Mesothelial cell of epicardium (in vitro differentiated cells): ENCODE measurements at places on chromosomes 6 and 20.
A peak's percentile ranks its signal among the peaks of the same experiment; 100 is the strongest.

- DNase-seq: no peak
Measured at GRCh38 chr6:167426084-167426483, 101.2 kb downstream of the TTLL2 start.

DNA sequence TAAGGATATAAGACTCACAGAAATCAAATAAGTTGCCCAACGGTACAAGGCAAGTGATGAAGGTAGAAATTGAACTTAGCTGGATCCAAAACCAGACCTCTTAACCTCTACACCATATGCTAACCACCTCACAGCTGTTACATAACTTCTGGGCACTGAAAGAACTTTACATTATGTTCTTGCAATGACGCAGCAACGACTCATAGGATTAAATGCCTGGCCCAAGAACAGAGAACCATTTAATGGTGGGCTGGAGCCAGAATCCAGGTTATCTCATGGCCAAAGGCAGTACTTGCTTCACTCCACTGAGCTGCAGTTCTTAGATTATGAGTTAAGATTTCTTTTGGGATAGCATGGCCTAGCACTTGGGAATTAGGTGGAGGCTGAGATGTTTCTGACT, 4.4 kb downstream of the TRMT6 start:
- DNase-seq: no peak

DNA sequence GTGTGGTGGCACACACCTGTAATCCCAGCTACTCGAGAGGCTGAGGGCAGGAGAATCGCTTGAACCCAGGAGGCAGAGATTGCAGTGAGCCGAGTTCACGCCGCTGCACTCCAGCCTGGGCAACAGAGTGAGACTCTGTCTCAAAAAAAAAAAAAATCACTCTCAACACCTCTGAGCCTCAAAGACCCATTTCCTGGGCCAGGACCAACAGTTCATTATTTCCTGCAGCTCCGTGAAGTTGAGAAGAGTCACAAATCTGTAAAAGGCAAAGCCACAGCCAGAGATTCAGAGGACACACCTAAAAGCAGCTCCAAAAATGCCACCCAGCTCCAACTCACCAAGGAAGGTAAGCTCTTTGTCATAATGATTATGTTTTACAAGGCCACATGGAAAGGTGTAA, 15.2 kb upstream of the NOP56 start:
- no peak for DNase-seq

GRCh38 chr20:40188319-40188718, 500.7 kb downstream of the MAFB start:
- DNase-seq: no peak

DNA sequence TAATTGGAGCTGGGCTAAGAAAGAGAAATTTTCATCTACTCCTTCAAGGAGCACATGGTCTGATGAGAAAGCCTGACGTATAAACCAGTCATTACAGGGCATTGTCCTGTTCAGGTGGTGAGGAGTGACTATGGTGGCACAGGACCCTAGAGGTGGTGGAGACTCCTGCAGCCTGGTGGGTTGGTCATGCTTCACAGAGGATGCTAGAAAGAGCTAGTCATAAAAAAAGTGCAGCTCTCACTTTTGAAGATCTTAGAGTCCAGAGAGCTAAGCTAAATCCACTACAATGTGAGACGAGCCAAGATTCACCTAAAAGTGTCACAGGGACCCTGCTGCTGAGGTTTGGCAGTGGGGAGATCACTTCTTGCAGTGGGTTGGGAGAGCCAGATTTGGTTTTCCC, 9.8 kb upstream of the ZNF831 start:
- no peak for DNase-seq

DNA sequence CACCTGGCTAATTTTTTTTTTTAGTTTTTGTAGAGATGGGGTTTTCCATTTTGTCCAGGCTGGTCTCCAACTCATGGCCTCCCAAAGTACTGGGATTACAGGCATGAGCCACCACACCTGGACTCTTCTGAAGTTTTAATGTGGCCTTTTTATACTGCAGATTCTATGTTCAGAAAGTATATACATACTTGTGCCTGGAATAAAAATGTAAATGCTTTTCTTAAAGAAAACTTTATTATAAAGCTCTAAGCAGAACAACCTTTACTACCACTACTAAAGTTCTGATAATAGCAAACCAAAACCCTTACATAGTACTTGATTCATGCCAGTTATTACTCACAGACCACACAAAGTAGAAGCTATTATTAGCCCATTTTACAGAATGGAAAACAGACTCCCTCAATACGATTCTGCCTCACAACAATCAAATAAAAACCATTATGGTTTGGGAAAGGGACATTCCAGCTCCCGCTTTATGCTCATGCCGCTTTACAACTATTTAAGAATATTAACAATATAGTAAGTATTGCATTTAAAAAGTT, 5.3 kb downstream of the PHIP start:
- no peak for DNase-seq

DNA sequence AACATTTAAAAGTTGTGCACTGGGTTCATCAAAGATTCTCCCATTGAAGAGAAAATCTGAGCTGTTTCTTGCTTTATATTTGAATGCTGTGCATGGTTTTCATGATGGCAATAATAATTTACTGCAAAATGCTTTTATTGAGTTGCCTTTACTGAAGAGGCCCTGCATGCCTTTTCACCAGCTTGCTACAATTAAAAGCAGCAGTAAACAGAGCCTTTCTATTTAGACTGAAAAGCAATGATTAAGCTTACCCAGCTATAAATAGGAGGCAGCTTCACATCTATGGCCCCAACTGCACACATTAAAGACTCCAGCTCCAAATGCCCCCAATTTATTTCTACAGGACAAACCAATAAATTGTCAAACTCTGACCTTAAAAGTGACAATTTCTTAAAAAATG, 70.3 kb downstream of the ANKEF1 start:
- no peak for DNase-seq

GRCh38 chr6:158764183-158764849, 54.9 kb downstream of the EZR start:
- DNase-seq: no peak

GRCh38 chr20:25376236-25376635, 14.4 kb downstream of the ABHD12 start:
- no peak for DNase-seq

DNA sequence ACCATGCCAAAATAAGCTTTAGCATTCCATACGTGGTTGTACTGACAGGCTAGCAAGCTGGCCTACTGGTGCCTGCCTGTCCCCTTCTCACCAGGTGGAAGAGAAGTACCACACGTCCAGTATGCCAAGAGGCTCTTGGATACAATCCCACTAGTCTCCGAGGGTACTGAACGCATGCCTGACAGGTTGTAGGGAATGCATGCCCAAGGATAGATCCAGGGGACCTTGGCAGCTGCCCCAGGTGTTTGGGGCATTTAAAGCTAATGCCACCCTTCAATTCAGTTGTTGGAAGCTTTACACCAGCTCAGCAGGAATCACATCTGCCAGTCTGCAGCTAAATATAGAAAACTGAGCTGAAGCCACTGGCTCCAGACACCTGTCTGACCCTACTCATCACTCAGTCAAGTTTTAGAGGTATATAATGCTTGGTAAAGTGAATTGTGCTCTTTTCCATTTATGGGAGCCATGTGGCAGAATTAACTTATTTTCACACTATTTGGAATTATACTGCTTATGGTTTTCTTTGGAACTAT, 4.9 kb downstream of the TUBB2B start:
- DNase-seq: no peak

GRCh38 chr6:83590416-83590815, 78.1 kb downstream of the PRSS35 start:
- no peak for DNase-seq

- no peak for DNase-seq
Measured at GRCh38 chr20:44415833-44416715, 59.6 kb upstream of the TTPAL start.

GRCh38 chr6:23174781-23175361, 605.5 kb downstream of the HDGFL1 start:
- no peak for DNase-seq

- DNase-seq: no peak
Measured at GRCh38 chr6:156650896-156651390, 126.2 kb upstream of the ARID1B start.

GRCh38 chr20:36441416-36441815, 99.9 kb upstream of the MYL9 start:
- DNase-seq: no peak

DNA sequence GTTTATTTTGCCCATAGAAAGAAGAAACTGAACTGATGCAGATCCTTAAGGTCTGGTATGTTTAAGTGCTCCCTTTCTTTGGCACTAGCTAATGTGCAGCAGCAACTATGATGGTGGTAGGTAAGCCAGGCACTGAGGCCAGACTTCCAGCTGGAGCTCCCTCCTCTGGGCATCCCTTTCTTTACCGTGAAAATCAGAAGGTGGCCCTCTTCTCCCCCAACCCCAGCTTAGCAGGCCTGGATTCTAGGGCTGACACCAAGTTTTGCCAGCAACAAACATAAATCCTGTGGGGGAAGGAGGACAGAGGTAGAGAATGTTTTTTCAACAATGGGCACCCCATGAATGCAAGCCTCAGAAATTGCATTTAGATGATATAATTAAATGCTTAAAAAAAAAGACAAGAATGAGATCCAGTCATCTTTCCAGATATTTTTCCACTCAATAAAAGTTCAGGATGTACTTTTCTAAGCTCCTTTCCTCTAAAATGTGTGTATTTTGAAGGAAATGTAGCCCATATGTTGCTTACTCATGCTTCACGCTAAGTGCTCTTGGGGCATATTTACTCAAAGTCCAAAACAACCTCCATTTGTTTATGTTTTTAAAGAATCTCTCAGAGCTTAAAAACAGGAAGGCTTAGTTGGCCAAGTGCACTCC, 123.9 kb upstream of the NXT1 start:
- no peak for DNase-seq

DNA sequence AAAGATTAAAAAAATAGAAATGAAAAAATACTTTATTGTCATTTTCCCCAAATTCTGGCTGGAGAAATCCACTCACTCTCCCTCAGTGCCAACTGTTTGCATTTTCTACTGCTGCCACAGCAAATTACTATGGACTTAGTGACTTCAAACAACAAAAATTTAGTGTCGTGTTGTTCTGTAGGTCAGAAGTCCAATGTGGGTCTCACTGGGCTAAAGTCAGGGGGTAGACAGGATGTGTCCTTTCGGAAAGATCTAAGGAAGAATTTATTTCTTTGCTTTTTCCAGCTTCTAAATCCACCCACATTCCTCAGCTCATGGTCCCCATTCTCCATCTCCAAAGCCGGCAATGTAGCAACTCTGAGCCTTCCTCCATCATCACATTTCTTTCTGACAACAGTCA, 453.3 kb downstream of the KIF16B start:
- no peak for DNase-seq

DNA sequence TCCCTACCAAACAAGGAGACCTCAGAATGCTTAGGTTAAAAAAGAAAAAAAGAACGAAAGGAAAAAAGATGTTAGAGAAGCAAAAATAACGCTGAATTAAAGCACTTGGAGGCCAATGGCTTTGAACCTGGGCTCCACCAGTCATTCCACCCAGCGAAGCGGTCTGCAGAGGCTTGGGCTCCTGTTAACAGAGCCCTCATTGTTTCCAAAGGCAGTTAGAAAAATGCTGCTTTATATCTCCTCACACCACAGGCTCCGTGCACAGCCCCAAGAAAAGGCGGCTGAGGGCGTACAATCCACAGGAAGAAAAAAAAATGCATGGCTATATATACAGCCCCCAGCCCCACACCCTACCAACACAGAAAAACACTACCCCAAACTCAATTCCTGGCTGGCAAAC, 255.9 kb downstream of the FOXC1 start:
- DNase-seq: no peak

GRCh38 chr6:119602215-119603178, 252.9 kb upstream of the MAN1A1 start:
- DNase-seq: no peak

DNA sequence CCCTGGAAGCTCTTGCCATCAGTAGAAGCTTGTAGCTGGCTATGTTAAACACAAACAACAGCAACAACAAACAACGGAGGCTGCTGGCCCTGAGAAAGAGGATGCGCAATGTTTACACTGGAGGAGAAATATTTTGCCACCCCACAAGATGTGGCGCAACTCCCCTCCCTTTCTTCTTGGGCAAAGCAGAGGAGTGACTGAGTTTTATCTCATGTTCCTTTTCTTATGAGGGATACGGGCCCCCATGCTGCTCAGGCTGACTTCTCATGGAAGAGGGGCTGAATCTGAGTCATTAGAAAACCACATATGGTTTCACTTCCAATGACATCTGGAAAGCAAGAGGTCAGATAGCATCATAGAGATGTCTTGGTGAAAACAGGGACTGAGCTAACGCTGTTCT, 75.9 kb upstream of the HDDC2 start:
- DNase-seq: no peak

DNA sequence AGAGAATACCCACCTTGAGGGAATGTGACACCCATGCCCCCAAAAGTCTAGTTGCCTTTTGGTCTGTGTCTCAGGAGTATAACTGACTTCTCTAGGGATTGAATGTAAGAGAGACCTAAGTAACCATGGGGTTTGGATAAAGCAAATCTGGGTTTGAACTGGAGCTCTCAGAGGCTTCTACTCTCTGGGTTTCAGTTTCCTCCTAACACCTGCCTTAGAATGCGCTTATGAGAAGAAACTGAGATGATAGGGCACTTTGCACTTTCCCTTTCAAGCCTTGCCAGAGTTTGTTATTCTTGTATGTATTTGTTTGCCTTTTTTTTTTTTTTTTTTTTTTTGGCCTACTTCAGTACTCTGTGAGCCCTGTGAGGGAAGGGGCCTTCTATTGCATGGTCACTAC, 19.4 kb downstream of the SDHAF4 start:
- no peak for DNase-seq

- DNase-seq: peak; percentile 83
Measured at GRCh38 chr20:23937303-23938117, 51.1 kb downstream of the GGTLC1 start.

GRCh38 chr6:34237722-34238584, 1.3 kb downstream of the HMGA1 start:
- peak; percentile 64 for DNase-seq

GRCh38 chr6:163513570-163514166, 99.2 kb downstream of the QKI start:
- no peak for DNase-seq
